Stimulated activated CD4-positive, alpha-beta T cell treated with anti-CD3 and anti-CD28 coated beads, Interleukin-1b, Interleukin-23, amount 100 ng/mL, for 1 hour (primary cell): ENCODE measurements at places on chromosomes 3 and 15.

GRCh38 chr3:190017521-190018288 is 103.0 kb downstream of the P3H2 start:
- DNase-seq: no peak

DNA sequence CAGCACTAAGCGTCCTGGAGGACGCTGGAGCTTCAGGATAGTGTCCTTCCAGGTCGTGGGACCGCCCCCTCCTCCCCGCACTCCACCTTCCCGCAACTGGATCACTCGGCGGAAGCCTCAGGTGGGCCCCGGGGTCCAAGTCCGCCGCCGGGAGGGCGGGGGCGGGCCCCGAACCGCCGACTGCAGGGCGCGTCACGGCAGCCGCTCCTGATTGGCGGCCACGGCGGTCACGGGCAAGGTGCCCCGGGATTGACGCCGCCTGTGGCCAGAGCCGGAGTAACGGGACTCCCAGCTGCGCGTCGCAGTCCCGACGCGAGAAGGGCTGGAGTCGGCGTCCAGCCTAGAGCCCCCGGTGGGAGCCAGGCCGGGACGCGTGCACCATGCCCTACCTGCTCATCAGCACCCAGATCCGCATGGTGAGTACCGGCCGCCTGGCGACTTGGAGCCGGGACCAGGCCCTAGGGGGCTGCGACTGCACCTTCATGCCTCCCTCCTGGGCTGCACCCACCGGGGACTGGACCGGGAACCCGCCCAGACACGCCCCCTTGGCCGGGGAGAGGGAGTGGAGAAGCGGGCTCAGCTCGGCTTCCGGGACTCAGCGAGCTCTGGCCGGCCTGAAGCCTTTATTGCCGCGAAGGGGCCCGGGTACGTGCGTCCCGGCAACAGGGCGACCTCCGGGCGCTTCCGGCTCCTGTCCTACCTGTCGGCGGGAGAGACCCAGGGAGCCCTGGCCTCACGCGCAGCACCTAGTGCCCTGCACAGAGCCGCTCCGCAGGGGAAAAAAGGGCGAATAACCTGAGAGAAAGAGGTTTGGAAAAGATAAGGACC is at the start of gene GCHFR:
GCHFR (plus strand) TSS at position 268 of the 828 bp plus-strand sequence; CDS start at position 381, 113 bp downstream.
- peak; percentile 25 for DNase-seq

DNA sequence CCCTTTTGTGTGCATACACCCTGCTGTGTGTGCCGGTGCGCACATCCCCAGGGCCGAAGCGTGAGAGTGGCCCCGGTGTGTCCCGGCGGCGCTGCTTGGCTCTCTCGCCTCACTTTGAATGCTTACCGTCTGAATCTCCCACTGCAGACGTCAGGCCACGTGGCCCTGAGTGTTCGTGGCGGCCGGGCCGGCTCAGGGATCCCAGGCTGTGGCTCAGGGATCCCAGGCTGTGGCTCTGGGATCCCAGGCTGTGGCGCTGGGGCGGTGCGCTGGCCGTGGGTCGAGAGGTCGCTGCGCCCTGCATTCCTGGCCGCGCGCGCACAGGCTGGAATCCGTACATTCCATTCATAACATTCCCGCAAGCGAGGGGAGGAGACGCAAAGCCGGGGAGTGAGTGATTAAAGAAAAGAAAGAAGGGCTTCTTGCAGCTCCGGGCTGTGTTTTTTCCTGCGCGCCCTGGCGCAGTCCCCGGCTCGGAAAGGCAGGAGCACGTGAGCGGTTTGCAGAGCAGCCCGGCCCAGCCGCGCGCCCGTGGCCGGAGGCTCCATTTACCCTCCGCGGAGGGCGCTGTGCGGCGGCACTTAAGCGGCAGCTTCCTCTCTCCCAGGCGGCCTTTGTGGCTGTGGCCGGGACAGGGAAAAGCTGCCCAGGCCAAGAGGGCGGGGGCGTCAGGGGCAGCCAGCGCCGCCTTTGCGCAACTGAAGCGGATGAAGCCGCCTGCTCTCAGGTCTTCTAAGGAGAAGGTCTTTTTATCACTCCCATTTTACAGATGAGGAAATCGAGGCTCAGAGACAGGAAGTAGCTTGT is 87.0 kb upstream of the ALDH1L1 start:
- no peak for DNase-seq

- no peak for DNase-seq
These were observed 508.6 kb downstream of the SHQ1 start for GRCh38 chr3:72339670-72340030.

DNA sequence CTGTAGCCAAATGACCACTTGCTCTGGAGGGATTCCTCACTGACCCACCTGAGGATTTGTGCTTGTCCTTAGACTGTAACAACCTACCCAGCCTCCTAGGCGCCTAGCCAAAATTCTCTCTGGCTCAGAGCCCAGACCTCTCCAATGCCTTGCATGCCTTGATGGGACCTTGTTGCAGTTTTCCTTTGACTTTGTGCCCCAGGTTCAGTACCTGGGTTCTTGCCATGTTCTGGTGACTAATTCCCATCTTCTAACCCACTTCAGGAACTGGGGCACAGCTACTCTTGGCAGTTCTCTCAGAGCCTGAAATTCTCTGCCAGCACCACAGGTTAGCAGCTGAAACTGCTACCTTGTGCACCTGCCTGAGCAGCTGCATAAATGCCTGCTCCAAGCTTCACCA is 27.0 kb upstream of the UBE3A start:
- DNase-seq: no peak

- no peak for DNase-seq
These were observed 168.4 kb upstream of the TPRG1 start for GRCh38 chr3:189003410-189003809.

DNA sequence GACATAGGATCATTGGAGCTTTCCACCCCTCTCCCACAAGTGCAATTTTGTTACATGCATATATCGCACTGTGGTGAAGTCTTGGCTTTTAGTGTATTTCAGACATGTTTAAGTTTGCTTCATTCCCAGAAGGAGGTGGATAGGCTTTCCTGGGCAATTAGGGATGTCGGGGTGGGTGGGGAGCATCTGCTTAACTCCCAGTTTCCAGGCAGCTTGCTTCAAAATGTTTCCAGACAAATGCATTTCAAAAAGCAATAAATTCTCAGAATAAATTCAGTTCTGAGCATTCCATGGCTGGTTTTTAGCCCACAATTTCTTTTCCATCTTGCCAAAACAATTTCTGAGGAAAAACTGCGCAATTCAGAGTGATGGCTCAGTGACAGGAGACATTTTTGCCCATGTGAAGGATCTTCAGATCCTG is 227.7 kb upstream of the ZPLD1 start:
- no peak for DNase-seq

DNA sequence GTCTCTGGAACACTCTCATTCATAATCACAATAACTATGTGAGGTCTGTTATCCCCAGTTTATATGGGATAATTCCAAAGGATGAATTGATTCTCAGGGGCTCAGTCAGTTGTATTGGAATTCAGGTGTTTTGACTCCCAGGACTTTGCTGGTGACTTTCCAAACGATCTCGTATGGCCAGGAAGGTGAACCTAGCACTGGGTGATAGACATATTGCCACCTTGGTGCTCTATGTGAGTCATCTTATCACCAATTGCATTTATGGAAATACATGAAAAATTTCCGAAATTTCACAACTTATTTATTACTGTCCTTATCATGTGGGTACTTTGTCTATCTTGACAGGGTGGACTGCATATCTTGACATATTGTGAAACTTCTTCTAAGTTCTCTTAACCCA is 287.3 kb downstream of the WDR72 start:
- DNase-seq: no peak

DNA sequence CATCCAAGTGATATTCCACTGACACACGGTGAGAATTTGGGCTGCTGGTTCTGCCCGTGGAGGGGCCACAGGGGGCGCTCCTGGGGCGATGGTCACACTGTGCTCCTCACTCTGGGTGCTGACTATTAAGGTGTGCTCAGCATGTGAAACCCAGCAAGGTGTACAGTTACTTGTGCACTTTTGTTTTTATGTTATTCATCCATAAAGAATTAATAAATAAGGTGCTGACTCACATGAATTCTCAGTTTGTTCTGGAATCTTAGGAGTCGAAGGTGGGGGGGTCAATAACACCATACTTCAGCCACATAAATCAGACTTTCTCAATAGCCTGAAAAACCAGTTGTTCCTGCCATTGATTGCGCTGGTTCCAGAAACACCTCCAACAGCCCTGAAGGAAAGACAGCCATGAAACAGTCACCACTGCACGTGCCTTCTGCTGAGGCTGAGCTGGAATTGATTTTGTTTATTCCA is 53.5 kb upstream of the SPATA12 start:
- DNase-seq: no peak

GRCh38 chr15:77959432-77959879 is 118.1 kb downstream of the TBC1D2B start:
- peak; percentile 52 for DNase-seq

GRCh38 chr3:74420538-74421124 is 193.8 kb downstream of the CNTN3 start:
- no peak for DNase-seq

DNA sequence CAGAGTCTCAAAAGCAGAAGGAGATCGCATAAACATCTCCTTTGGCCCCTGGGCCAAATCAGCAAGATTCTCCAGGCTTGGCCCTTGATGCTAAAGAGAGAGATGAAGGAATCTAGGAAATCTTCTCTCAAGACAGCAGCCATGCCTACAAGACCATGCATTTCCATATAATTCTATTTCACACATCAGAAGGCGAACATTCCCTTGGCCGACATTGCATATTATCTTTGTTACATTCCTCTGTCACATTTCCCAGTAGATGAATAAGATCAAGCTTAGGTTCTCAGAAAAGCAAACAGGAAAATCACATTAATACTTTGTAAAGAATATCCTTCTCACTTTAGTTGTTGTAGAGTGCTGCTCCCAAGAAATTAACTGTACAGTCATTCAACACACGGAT is 21.3 kb downstream of the GASK1A start:
- DNase-seq: no peak

DNA sequence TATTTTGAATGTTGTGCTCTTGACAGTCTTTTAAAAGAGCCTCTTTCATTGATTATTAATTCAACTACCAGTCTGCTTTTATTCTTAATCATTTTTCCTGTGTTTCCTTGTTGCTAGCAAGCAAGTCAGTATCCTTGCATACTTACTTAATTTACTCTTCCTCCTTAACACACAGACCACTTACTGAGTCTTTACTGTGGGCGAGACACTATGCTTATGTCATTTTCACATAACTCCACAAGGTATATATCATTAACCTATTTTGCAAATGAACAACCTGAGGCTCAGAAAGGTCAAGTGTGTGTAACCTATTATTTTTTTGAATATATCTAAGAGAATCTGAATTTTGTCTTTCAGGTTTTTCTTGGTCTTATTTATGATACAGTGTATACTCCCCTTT is 130.9 kb downstream of the WDR76 start:
- no peak for DNase-seq

DNA sequence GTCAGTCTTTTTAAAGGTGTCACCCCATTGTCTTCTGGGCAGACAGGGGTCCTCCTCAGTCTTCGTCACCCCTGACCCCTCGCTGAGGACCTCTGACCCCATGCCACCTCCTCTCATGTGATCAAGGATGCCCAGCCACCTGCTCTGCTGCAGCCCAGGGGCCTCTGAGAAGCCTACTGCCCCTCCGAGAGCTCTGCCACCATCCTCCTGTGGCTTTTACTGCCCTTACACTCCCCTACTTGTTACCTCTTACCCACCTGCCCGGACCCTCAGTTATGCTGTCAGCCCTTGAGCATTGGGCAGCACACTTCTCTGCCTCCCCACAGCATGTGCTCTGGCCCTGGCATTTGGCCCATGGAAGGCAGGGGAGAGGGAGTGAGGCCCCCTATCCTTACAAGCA is 123.2 kb downstream of the LRRK1 start:
- DNase-seq: no peak

DNA sequence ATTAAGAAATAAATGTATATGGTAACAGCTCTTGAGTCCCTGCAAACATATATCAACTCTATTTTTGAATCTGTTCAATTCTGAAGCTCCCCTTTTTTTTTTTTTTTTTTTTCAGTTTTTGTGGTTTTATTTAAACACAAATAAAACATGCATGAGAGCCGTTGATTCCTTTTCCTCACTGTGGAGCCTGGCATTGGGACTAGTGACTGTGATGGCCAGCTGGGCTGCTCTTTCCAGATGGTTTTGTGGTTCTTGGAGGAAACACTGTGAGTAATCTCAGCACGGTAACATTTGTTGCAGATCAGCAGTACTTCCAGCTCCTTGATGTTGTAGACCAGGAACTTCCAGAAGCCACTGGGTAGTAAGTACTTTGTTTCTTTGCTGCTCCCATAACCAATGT is 15.9 kb downstream of the EMC7 start:
- DNase-seq: no peak

DNA sequence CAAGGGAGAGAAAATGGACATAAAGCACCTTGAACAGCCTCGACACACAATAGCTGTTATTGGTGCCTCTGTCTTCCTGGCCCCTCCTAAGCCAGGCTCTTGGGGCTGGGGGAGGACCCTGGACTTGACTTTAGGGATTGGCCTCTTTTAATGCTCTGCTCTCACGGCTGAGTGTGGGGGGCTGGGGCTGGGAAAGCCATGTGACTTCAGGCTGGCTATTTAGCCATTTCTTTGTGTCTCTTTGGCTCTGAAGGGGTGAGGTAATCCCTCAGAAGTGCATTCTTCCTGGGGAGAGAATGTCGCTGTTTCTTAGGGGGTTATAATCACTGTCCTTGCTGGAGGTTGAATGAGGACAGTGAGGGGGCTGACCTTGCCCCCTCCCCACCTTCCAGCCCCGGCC is 26.2 kb downstream of the MAGEF1 start:
- no peak for DNase-seq

- DNase-seq: no peak
These were observed 499.1 kb downstream of the ROBO2 start for GRCh38 chr3:77539014-77539413.

- DNase-seq: no peak
These were observed 235.7 kb downstream of the NTRK3 start for GRCh38 chr15:88020806-88021205.

DNA sequence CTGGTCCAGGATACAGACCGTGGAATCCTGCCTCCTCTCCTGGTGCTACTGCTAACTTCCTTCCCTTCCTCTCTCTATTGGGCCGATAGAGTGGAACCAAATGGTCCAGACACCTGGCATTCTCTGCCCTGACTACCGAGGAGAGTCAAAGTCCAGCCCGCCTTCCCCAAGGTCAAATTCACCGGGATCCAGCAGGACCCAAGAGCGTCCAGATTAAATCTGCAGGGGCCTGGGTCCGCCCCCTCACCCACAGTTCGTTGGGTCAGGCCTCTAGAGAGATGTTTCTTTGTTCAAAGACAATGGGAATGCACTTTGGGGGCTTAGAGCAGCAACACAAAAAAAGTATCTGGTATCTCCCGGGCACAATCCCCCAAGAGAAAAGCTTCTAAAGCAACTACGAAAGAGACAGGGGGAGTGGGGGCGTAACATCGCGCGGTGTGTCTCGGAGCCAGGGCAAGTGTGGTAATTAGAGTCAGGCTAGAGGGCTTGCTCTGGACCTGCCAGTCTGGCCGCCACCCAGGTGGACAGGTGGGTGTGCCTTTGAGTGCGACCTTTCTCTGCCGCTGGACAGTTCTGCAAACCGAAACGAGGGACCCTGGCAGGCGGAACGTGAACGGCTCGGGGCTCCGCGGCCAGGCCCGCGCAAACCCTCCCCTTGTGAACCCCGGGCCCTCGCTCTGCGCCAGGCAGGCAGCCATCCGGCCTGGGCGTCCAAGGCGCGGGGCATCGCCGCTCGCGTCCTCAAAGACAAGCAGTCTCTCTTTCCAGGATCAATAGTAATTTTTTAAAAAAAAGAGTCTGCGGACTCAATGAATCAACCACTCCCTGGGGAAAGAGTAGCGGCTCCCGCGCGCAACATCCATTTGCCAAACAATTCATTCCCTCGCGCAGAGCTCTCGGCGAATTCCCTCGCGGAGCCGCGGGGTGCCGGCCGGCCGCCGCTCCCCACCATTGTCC is 806 bp downstream of the KLHL25 start:
- no peak for DNase-seq
